ENCODE measurements at places on chromosomes 2 and 18.

DNA sequence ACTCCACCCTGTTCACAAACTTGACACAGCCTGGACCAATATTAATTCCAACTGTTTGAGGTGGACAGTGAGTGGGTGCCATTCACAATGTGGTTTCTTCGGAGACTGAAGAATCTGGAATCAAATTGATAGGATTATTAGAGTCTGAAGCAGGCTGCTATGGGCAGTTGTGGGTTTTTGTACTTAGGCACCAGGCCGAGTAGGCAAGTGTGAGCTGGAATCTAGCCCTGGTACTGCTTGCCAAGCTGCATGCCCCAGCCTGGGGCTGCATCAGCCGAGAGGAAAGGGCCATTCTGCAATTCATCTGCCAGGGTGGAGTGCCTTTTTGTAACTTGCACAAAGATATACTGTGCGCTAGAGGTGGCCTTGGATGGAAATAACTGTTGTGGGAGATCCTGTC, 654.7 kb upstream of the FANCL start:
- no peak for DNase-seq

DNA sequence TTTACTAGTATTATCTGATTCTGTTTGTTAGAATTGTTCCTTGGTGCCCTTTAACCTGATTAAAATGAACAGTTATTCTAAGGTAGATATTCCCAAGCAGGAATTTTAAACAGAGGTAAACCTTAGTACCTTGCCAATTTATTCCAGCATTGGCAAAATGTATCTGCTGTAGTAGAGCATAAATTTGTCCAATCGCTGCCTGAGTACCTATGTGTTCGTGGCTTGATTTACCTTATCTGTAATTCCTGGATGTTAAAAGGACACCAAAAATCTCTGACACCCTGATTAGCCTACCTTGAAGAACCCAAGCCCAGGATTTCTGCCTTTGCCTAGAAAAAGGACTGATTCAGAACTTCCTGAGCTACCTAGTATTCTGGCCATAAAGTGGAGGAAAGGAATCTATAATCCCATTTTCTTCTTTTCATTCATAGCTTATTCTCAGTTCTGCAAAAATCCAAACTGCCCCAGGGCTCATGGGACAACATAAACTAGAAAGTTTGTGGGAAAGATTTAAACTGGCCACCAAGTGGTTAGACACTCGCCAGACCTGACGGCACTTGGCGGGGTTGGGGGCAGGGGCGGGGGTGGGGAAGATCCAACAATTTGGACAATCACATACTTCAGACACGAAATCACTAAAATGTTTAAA, 16.2 kb upstream of the ZCCHC2 start:
- DNase-seq = no peak

GRCh38 chr2:26346454-26347053, at the start of gene ADGRF3:
TSS of gene ADGRF3 (minus strand) at chr2:26346789. CDS start at chr2:26346234, 555 bp downstream.
- DNase-seq = peak; percentile 60

GRCh38 chr2:3463186-3463835, 56.0 kb downstream of the ADI1 start:
- no peak for DNase-seq

GRCh38 chr2:120735746-120736170, at the start of gene GLI2:
TSS of gene GLI2 (plus strand) at chr2:120735868. CDS start at chr2:120797321, 61,453 bp downstream.
- peak; percentile 62 for DNase-seq

DNA sequence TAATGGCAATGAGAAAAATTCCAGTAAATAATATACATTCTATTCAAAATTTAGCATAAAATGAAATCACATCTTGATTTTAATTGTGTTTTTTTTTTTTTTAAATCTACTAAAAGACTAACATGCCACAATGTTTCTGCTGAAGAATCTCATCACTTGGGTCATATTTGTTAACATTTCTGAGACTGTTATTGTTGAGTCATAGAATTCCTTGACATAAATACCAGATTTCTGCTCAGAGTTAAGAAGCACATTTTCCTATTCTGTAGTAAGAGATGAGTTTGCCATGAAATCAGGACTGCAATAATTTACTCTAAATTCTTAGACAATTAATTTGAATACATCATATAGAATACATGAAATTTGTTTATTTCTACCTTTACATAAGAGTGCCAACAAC, 154.9 kb upstream of the KYNU start:
- no peak for DNase-seq

GRCh38 chr2:50575232-50575631, 456.7 kb downstream of the NRXN1 start:
- no peak for DNase-seq

DNA sequence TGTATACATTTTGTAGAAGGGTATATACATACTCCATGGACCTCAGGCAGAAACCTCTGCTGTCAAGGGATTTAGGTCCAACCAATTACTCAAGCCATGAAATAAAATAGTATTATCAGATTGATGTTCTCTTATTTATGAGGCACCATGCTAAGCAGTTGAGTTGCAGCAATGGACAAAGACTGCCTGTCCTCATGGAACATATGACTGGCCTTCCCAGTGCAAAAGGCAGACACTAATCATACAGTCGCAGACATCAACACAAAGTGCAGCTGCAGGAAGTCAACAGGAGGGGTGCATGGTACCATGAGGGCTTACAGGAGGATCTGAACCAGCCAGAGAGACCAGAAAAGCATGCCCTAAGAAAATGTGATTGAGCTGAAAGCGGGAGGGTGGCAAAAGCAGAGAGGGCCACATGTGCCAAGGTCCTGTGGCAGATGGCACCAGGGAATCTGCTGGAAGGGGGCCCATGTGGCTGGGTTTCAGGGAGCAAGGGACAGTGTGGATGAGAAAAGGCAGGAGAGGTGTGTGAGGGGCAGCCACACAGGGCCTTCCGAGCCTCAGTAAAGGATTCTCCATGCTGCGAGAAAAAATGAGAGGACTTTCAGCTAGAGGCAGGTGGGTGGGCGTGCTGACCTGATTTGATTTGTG, 61.4 kb upstream of the RNF152 start:
- DNase-seq = no peak

GRCh38 chr2:191045141-191045540, 31.2 kb upstream of the STAT1 start:
- DNase-seq = no peak

DNA sequence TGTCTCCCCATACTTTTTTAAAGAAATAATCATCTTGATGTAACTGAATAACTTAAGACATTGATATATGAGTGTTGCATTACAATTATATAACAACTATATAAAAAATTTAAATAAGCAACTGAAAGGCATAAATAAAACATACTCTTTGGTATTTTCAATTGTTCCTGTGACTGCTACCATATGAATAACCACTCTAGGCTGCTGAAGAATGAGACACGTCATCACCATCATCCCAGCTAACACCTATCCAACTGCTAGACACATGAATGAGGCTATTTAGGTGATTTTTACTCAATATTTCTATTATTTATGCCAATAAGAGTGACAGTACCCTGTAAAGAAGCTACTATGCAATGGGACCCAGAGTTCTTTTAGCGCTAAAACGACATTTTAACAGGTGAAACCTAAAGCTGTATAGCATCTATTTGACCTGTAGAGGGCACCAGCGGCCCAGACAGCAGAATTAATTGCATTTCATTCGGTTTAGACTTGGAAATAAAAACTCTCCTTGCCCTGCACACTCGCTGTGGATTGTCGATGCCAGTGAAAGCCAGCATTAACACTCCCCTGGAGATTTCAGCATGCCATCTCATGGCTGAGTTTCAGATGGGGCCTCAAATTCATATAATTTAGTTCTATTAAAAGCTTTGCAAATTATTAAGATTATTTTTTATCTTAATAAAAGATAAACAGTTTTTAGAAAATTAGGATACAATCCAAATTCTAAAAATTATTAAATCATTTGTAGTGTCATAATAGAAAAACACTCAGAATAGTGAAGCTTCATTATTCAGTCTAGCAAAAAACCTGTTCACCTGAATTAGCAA, 89.4 kb upstream of the MAP2 start:
- peak; percentile 87 for DNase-seq

GRCh38 chr2:146984014-146984413, 860.8 kb upstream of the ACVR2A start:
- DNase-seq = no peak

- DNase-seq = no peak
These were observed 3.6 kb upstream of the CHMP3 start for GRCh38 chr2:86566821-86567190.

DNA sequence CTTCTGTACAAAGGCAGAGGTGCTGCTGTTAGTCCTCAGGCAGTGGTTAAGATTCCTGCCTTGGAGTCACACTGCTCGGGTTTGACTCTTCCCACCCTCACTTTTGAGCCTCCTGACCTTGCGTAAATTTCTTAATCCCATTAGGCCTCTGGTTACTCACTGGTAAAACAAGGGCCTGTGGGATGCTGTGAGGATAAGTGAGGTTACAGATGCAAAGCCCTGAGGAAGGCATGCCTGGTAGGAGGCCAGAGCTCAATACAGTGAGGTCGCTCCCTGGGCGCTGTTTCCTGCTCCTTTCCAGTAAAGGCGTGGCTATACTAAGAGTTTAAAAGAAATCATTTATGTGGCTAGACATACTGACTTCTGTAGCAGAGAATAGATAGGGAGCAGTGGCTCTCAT, 127.5 kb upstream of the TMEM200C start:
- no peak for DNase-seq

DNA sequence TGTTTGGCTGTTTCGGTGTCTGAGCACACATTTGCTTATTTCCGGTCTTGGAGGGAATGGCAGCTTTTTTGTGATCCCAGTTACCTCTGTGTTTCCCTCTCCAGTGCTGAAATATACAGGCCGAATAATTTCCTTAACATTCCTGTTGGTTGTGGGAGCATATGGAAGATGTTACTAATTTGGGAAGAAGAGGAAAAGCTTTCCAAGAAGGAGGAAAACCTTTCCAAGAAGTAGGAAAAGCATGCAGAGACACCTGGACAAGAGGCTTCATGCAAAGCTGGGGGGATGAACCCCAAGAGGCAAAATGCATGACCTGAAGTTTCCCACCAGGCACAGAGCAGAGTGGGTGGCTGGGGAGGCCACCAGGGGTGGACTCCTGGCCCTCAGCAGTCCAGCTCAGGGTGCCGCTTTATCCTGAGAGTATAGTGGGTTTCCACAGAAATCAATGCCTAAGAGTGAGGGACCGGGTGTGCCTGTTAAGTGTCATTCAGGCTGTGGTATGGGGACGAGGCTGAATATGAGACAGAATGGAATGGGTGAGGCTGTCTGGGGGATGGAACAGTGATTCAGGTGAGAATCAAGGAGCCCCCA, 25.5 kb upstream of the GNAL start:
- no peak for DNase-seq

GRCh38 chr2:18402-19271, 27.7 kb downstream of the FAM110C start:
- no peak for DNase-seq

GRCh38 chr2:17476064-17476463, 42.2 kb downstream of the RAD51AP2 start:
- no peak for DNase-seq

DNA sequence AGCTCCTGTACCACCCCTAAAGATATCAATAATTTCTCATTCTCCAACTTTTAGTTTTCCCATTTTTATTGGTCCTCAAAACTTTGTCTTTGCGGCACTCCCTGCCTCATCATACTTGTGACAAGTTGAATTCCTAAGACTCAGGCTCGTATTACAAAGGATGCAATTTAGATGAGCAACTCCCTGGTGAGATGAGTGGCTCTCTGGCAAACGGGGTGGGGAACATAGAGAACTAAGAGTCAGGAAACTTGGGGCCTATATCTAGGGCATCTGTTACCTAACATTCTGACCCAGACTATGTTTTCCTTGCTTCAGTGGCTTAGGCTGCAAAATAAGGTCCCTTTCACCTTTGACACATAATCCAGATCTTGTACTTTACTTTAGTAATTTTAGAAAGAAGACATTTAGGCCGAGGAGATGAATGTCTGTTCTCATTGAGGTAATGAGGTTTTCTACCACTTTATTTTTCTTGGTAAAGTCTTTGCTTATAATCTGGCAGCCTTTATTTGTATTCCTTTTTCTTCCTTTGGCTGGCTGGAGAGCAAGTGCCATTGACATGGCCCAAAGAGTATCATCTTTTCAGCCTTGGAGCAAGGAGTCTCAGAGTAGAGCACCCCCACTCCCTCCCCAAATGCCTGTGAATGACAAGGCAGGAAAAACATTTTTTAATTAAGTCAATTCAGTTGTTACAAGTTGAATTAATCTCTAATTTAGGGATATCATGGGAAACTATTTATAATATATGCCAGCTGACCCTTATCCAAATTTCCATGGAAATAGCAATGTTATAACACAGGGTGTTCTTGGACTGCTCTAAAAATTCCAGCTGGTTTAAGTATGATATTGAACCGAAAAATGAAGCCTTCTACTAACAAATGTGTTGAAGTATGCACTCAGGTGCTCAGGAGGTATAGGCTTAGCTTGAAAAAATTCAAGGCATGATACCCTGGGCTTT, 15.2 kb downstream of the TSPYL6 start:
- DNase-seq = peak; percentile 16

DNA sequence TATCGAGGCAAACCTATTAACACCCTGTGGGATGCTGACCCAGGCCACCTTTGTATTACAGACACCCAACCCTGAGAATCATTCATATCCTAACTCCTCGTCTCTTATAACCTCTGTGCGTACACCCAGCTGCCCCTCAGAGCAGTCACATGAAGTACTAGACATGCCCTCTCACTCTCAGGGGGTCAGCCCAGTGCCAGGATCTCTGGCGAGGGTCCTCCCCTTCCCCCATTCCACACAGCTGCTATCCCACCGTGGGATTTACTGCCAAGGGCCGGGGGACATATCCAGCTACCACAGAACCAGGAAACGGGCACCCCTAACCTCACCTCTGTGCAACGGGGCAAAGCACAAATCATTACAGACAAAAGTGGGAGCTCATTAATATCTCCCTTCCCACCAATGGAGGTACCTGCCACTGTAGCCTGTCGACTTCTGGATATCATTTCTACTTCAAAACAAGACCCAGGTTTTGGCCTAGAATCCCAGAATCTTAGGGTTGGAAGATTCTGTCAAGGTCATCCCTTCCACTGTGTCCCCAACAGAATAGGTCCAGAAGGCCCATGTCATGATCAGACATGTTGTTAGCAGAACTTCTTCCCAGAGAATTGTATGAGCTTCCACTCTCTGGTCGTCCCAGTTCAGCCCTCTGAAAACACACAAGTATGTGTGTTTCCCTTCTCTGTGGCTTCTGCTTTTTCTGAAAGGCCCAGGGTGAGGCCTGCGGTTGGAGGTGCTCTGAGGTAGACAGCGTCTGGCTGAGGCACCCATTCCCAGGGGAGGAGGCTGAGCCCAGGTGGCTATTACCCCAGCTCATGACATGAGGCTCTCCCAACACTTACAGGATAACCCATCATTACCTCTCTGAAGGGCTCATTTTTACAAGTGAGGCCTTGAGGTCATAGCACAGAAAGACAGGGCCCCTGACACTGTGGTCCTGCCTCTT, 1.7 kb downstream of the TMBIM1 start:
- DNase-seq = no peak

GRCh38 chr2:168504323-168504722, 48.3 kb downstream of the CERS6 start:
- DNase-seq = no peak

DNA sequence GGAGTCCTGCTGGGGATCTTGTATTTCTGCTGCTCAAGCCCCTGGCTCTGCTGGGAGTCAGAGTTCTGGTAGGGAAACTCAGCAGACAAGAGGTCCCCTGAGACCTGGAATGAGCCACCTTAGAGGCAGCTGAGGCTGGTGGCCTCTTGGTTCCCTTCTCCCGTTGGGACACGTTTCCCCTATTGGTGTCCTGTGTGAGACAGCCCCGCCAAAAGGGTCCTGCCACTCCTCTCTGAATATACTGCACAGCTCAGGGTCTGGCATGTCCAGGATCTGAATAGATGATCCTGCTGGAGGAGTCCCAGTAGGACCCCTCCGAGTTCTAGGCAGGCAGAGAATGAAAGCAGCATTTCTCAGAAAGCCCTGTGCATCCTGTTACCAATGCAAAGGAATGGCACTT, 2.0 kb upstream of the RALB start:
- no peak for DNase-seq

Data from A172 (cell line).